RKO (cell line): ENCODE measurements at places on chromosomes 3 and 15.

GRCh38 chr3:40118091-40118490 lies 191.4 kb upstream of the EIF1B start:
- DNase-seq, result no peak

DNA sequence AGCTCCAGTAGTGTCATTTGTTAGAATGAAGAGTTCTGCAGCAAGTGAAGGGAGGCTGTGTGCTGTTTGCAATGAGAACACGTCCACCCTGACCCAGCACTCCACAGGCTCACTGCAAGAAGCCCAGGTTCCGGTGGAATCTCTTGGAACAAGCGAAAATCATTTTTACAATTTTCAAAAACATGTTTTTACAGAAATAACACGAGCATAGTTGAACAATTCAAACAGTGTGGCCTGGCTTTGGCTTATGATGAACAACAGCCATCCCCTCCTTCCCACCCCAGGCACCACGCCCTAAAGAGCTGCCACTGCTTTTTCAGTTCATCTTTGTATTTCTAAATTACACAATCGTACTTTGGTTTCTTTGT lies 59.5 kb upstream of the KY start:
- no peak for DNase-seq

DNA sequence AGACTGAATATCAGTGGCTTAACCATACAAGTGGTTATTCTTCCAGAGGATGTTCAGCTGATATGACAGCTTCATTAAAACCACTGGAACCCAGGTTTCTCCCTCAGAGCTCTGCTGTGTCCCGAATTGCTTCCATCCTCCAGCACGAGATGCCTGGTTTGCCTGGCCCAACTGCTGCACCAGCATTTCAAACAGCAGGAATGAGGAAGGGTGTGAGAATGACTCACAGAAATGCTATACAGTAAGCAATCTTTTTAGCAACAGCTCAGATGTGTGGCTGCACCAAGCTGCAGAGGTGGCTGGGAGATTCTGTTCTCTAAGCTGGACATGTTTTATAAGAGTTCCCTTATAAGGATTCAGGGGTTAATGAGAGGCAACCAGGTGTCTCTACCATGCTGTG lies 271.0 kb downstream of the GABRG3 start:
- DNase-seq, result peak; percentile 0

DNA sequence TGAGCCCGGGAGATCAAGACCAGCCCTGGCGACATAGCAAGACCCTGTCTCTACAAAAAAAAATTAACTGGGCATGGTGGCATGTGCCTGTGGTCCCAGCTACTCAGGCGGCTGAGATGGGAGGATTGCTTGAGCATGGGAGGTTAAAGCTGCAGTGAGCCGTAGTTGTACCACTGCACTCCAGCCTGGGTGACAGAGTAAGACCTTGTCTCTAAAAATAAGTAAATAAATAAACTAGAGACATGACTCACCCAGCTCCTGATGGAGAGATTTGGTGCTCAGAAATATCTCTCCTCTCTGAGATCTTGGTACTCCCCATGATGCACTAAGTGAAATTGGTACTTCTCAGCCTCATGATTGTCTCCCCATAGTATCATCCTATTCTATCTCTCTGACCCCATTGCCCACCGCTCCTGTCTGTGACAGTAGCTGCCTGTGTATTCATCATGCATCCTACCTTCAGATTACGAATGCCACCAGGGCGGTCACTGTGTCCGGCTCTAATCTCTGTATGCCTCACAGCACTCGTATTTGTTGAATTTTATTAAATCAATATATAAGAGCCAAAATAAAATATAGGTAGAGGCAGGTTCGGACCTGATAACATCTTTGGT lies 50.9 kb downstream of the ABHD2 start:
- no peak for DNase-seq

- DNase-seq, result no peak
These were observed 76.4 kb upstream of the SCN5A start for GRCh38 chr3:38725726-38726419.

DNA sequence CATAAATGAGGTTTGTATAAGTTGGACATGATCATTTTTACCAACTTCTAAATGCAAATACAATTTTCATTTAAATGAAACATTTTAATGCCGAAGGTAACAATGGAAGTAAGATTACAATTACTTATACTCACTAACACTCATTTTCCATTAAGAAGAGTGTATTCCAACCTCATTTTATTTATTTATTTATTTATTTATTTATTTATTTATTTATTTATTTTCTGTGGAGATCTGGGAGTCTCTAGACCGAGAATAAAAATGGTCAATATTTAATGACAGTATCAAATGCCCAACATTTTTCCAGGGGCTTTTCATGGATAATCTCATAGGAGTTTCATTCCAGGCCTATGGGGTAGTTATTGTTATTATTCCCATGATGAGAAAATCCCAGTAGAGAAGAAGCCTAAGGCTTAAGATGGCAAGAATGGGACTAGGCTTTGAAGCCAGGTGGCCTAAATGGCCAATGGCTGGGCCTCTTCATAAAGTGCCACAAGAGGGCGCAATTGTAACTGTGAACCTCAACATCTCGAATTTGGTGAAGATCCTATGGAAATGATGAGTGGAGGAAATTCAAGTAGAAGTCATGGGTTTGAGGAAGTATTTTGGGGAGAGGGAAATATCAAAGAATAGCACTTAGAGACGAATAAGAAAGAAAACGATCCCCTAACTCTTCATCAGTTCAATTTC lies 21.3 kb downstream of the VGLL3 start:
- peak; percentile 53 for DNase-seq

GRCh38 chr3:197007953-197008352 lies 21.7 kb downstream of the MELTF start:
- DNase-seq, result no peak

DNA sequence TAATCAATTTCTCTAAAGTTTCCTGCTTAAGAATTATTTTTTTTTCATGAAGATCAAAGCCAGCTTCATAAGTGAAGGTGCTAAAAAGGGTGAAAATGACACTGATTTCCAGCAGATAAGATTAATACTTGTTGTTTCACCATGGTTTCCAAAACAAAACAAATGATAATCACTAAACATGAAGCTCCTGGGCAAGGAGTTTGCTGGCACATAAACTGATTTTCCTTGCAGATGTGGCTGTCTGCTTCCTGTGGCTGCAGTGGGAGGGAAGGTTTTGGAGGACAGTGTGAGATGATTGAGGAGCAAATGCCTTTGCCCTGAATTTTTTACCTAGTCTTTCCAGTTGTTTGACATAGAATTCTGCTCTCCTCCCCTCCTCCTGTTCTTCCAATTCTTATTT lies 228.8 kb downstream of the DIPK2A start:
- DNase-seq, result no peak

DNA sequence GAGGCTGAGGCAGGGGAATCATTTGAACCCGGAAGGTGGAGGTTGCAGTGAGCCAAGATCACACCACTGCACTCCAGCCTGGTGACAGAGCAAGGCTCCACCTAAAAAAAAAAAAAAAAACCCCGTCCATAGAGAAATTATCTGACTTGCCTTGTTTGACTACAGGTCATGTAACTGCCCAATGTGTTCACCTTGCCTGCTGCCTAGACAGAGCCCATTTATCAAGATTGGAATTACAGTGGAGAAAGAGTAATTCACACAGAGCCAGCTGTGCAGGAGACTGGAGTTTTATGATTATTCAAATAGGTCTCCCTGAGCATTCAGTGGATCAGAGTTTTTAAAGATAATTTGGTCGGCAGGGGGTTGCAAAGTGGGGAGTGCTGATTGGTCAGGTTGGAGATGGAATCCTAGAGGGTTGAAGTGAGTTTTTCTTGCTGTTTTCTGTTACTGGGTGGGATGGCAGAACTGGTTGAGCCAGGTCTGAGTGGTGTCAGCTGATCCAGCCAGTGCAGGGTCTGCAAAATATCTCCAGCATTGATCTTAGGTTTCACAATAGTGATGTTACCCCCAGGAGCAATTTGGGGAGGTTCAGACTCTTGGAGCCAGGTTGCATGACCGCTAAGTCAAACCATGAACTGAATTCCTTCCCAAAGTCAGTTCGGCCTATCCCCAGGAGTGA lies 40.8 kb upstream of the ACP3 start:
- DNase-seq, result no peak

DNA sequence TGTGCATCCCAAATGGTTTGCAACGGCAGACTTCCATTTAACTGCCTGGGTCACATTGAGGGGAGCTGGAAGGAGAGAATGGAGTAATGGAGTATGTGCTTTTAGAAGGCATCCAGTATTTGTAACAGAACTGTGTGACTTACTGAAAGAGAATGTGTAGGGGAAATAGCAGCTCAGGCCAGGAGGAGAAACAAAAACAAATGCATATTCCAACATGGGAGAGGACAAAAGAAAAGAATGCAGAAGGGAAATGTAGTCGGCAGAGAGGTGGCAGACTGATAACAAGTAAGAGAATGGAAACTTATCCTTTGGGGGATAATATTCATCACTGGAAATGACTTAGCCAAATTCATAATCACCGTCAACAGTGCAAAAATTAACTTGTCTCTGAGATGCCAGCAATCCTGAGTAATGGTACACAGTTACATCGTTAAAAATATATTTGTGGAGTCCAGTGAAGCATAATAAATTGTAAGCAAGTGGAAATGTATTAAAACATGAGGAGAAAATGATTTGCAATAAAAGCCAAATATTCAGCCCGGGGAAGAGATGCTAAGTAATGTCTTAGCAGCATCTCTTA lies 294.9 kb upstream of the SGO1 start:
- DNase-seq, result no peak

DNA sequence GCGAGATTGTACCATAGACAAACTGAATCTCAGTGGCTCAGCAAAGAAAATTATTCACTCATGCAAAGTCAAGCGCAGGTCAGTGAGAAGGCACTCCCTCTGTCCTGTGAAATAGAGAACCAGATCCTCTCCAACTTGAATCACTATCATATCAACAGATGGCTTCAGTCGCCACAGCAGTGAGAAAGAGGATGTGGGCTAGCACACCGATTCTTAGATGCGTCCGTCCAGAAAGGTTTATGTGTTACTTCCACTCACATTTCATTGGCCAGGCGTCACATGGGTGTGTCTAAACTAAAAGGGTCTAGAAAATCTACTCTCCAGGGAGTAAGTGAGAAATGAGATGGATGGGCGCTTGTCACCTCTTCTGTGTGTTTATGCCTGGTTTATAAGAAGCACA lies 141.6 kb upstream of the KBTBD8 start:
- no peak for DNase-seq

- no peak for DNase-seq
These were observed 12.8 kb upstream of the CFAP44 start for GRCh38 chr3:113454057-113454456.

GRCh38 chr3:190811775-190812480 lies 50.6 kb downstream of the GMNC start:
- DNase-seq, result peak; percentile 72

GRCh38 chr3:71101014-71101413 lies 482.5 kb downstream of the FOXP1 start:
- peak; percentile 68 for DNase-seq

GRCh38 chr3:150079029-150079739 lies 108.5 kb upstream of the PFN2 start:
- DNase-seq, result peak; percentile 5
